Astrocyte of the hippocampus (primary cell): ENCODE measurements at places on chromosomes 3 and 15.

DNA sequence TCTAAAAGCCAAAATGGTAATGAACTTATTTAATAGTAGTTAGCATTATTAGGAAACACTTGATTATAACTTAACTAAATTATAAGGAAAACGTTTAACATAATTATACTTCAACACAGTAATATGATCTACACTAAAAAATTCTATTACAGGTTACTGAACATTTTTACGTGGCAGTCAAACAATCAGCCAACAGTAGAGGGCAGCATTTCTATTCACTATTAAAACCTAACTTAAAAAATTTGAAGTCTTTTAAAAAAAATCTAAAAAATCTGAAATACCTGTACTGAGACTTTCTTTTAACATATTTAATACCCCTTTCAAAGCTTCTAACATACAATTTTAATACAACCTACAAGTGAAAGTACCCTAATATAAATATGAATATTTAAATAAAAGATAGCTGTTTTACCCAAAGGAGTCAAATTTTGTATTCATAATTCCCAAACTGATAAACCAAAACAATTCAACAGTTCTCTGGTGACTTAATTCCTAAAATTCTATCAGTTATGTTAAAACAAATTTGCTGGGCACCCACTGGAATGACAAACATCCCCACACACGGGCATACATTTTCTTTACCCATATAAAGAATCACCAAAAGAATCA lies 41.5 kb downstream of the DLG1 start:
- peak; percentile 67 for DNase-seq

- peak; percentile 53 for DNase-seq
Observed at GRCh38 chr3:43953814-43954692, 263.3 kb downstream of the ABHD5 start.

DNA sequence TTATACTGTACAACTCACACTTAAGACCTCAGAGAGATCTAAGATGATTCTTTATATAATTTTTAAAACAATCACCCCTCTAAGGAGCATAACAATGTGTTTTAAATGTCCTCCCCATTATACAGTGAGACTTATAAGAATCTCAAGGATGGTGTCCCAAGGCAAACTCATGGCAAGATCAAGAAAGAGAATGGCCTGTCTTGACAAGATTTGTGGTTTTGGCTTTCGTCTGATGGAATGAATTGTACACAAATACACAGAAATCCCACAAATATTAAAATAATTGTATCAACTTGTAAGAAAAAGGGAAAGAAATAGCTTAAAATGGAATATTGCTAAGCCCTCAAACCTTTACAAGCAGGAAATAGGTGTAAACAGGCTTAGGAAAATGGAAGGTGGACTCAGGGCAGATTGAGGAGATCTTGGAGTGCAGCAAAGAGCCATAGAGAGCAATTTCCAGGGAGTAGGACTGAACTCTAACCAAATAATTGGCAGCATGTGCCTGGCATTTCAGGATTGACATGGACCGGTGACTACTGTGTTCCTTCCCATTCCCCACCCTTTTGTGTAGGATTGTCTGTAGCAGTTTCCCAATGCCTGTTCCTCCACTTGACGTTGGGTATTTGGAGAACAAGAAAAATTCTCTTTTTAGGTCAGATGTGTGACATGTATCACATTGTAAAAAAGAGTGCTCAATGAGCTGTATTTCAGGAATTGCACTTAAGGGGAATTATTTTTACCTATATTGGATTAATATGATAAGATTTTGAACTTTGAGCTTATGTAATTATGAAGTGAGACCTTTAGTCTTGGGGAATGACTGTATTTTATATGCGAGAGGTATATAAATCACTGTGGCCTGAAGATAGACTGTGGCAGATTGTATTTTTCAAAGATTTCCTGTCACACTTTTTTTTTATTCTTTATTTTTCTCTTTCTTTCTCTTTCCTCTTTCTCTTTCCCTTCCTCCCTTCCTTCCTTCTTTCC lies 317.8 kb upstream of the SLITRK3 start:
- no peak for DNase-seq

DNA sequence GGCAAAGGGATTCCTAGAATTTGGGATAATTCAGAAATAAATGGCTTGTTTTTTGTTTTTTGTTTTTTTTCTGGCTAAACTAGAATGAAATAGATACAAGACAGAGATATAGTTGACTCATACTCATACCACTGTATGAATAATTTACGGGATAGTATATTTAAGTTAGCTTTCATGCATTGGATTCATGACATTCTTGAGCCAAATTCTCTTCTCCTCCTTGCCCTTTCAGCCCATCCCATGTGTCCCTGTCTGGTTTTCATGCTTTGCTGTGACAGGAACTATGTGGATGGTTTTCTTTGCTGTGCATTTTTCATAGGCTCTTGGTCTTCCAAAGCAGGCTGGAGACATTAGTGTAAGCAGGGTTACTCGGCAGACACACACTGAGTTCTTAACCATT lies 66.6 kb upstream of the UMPS start:
- no peak for DNase-seq

DNA sequence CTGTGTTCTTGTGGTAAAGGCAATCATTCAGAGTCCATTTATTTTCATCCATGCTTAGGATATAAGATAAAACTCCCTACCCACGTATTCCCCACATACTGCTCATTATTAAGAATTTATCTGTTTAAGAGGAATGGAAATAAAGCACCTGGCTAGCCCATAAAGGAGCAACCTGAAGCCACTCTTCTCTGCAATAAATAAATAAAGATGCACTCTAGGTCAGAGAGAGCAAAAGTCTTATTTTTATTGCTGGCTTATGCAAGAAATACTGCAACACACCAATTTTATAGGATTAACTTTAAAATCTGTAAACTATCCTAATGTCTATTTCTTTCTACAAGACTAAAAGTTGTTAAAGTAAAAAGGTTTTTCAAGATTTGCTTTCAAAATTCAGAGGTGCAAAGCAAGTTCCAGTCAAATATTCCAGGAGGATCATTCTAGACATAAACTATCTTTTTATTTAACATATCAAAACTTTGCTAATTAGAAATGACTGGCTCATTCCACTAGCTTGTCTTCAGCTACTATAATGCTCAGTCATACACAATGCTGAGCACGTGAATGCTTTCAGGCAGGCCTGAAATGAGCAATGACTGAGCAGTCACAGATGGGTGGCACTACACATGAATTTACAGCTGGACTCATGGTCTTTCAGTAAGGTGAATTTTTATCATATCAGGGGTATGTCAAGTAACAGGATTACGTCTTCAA lies 7.1 kb downstream of the TJP1 start:
- no peak for DNase-seq

DNA sequence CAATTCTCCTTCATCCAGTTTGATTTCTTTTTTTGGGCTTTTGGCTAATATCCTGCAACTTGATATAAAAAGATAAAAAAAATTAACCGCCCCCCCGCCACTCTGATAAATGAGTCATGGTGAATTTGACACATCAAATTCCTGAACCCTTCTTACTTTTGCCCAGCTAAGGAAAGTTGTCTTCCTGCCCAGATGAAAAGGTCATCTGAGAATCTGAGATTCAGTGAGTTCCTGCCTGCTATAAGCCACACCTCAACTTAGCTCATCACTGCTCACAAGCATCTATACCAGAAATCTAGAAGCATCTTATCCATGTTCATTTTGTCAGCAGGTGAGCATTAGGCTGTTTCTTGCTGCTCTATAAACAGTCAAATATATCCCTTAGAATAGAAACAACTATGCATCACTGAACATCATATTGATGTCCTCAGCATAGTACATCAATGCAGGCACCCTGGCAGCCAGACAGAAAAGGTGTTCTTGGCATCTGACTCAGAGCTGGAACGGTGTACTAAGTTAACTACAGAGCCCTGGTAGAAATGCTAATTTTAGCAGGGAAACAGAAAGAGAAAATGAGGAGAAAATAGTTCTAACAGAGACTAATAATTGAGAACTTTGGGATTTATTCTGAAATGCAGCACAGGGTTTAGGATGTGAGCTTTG lies 77.1 kb downstream of the SEMA6D start:
- peak; percentile 15 for DNase-seq

DNA sequence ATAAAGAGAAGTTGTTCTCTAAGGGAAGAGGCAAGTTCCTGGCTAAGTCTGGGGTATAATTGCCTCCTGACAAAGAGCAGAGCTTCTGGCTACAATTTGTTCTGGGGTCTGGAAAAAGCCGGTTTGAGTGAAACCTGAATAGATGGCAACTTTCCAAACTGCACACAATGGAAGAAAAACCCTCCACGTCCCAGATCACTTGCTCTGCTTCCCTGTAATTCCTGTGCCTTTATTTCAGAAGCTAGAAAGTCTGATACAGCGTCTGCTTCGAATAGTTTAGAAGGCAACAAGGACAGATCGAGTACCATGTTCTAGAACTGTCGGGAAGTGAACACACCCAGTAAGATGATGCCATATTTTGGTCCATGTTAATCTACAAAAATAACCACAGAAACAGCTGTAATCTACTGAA lies 1.6 kb upstream of the WDR82 start:
- DNase-seq: peak; percentile 72

DNA sequence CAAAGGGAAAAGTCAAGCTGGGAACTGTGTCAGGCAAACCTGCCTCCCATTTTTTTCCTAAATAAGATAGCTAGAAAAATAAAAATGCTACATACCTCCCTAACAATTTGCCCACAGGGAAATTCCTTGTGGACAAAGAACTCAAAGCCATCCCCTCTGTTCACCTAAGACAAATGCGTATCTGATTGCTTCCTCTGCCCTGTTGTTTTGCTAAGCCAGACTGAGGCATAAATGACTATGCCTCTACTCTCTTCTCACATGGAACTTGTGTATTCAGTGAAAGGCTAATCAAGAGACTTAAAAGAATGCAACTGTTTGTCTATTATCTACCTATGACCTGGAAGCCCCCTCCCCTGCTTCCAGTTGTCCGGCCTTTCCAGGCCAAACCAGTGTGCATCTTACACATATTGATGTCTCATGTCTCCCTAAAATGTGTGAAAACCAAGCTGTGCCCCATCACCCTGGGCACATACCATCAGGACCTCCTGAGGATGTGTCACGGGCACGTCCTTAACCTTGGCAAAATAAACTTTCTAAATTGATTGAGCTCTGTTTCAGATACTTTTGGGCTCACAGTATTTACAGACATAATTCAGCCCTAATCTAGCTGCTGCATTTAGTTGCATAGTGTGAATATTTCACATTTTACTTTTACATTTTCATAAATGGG lies 15.8 kb downstream of the CHD2 start:
- DNase-seq: peak; percentile 71

DNA sequence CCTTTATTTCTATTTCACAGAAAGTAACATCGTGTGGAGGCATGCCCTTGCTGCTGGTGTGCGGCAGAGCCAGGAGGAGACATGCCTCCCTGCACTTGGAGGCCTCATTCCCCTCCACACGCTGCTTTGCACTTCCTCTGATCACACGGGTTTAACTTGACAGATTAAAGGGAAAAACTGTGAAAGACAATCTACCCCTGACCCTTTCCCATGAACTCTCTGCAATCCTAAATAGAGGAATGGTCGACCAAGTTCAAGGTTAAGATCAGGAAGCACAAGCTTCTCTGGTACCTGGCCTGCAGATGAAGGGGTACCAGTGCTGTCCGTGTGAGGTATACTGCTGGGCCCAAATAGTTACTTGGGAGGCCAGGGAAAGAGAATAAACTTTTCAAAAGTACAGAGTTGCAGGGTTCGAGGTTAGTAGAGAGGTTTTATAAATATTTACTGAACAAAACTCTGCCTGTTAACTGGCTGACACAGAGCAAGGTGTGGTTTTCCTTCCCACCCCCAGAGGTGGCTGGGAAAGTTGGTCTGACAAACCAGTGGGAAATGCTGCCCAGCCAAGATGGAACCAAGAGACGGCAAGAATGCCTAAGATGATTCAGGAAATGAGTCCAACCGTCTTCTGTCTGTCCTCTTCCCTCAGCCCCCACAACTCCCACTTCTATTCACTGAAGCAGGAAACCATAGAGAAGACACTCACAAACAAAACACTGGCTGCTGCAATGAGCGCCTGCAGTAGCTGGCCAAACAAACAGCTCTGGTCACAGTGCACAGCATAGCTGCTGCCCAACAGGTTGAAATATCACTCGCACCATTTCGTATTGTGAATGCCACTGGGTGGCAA lies 79.6 kb downstream of the IGF2BP2 start:
- DNase-seq: peak; percentile 79

DNA sequence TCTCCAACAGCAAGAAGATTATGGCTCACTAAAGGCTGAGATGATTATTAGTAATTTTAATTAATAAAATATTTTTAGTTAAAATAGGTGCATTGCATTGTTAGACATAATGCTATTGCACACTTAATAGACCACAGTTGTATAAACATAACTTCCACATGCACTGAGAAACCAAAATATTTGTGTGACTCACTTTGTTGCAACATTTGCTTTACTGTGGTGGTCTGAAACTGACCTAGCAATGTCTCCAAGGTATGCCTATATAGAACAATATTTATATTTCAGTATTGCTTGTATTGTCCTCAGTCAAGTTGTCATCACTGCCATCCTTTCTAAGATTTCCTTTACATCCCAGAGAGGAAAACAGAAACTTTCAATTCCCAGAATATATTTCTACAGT lies 1215.2 kb downstream of the SI start:
- no peak for DNase-seq

GRCh38 chr3:94101860-94102259 lies 39.0 kb downstream of the NSUN3 start:
- DNase-seq: no peak

GRCh38 chr15:47728426-47728825 lies 11.1 kb downstream of the SEMA6D start:
- no peak for DNase-seq

GRCh38 chr15:67902579-67903009 lies 62.7 kb upstream of the RNU6-1 start:
- DNase-seq: no peak

- no peak for DNase-seq
Observed at GRCh38 chr15:25900431-25900830, 37.3 kb upstream of the ATP10A start.

- peak; percentile 35 for DNase-seq
Observed at GRCh38 chr15:71709808-71710418, 100.4 kb upstream of the NR2E3 start.

DNA sequence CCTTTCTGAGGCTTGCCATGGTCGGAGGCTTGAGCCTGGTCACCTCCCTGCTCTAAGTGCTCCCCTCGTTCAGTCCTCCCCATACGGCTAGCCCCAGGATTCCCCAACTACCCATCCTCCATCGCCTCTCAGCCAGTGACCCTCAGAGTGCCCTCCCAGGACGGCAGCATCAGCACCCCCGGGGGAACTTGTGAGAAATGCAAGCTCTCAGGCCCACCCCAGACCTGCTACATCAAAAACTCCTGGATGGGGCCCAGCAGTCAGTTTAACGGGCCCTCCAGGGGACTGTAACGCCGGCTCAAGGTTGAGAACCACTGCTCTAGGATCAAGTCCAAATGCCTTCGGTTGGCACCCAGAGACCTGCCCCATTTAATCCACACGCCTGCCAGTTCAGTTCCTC lies 6.9 kb downstream of the ADAMTS17 start:
- no peak for DNase-seq

GRCh38 chr3:170754311-170754693 lies 115.7 kb downstream of the RPL22L1 start:
- DNase-seq: no peak
